ENCODE measurements at places on chromosomes 12 and 14.

GRCh38 chr14:81427348-81428058 lies 27.4 kb upstream of the STON2 start:
- no peak for DNase-seq

DNA sequence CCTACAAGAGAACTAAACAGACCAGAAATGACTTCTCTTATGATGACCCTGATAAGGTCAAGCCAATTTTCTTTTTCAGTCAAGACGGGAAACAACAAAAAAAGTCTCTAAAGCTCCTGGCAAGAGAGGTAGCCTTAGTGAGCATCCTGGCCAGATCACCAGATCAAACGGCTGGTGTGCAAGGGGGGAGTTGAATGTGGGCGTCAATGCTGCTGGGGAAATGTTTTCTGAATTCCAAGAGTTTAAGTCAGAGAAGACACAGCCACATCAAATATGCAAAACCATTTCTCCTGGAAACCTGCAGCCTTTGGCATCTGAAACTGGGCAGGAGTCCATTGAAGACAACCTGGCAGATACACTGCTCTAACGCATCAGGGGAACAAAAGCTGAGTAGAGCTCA lies 16.0 kb upstream of the SELPLG start:
- peak; percentile 85 for DNase-seq

DNA sequence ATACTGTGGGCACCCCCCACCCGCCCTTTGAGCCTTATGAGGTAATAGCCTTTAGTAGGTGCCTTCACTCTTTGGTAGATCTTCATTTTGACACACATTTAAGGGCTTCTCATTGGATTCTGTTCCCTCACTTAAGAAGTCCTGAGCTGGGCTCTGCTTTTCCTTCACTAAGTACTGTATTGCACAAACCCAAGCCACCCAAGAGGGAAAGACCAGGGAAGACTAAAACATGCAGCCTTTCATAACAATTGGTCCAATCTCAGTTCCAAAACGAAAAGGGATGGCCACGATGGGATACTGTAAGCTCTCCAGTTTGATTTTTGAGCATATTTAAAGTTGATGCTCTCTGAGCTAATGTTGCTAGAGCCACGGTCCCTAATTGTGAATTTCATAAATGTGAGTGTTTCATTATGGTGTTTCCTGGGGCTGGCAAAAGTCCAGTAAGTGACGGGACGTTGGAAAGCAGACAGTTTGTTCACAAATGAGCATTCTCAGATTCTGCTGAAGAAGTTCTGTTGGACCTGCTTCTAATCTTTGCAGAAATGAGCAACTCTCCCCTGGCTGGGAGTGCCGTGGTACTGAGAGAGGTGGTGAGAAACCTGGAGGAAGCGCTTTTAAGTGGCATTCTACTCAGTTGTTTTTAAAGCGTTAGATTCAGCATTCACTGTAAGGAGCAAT lies 9.4 kb downstream of the SSPN start:
- no peak for DNase-seq

- no peak for DNase-seq
These were observed 1.9 kb downstream of the ATP6V0A2 start for GRCh38 chr12:123713823-123714585.
